ENCODE measurements at places on chromosomes 4 and X. TPM values are rescaled to one million over a fixed set of nuclear protein-coding genes. Genes with fewer than 3 reads are reported as not detected.

- no peak for DNase-seq
Measured at GRCh38 chr4:84837751-84838150, 128.7 kb downstream of the WDFY3 start.

GRCh38 chr4:57073559-57073958, 36.6 kb downstream of the IGFBP7 start:
- DNase-seq: no peak

DNA sequence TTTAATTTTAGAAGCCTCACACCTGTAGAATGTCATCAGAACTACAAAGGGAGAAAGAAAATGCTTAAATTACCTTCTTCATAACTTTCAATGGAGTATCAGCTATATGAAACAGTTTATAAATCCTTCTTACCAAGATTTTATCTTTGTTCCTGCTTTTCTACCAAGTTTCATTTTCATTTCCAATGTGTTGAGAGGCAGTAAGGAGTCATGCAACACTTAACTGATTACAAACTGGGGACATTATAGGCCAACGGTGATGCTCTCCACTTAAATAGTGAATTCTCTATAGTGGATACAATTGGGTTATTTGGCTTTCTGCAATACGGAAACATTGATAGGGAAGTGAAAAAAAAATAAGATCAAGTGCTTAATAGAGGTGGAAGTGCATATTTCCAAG, 145.2 kb upstream of the FTHL17 start:
- DNase-seq: no peak

DNA sequence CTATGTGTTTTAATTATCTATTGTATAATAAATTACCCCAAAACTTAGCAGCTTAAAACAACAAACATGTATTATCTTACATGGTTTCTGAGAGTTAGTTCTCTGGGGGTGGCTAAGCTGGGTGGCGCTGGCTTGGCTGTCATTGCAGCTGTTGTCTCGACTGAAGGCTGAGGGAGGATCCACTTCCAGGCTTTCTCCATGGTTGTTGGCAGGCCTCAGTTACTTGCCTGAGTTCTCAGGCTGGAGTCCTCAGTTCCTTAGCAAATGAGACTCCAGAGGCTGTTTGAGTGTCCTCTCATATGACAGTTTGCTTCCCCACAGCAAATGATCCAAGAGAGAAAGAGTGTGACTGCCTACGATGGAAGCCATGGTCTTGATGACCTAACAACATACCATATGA, 23.5 kb upstream of the GALNT7 start:
- DNase-seq: no peak

DNA sequence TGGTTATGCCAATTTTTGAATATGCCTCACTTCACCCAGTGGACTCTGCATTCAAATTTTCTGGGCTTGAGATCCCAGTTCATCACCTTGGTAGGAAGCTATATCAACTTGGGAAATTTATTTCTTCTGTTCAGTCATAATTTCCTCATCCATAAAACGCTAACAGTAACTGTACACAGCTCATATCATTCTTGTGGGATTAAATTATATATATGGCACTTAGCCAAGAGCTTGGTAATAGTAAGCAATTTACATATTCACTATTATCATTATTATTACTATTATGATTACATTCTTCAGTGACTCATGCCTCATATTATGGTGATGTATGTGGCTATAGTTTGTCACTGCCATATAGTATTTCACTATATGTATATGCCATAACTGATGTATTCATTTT, 177.6 kb downstream of the CPE start:
- DNase-seq: no peak

DNA sequence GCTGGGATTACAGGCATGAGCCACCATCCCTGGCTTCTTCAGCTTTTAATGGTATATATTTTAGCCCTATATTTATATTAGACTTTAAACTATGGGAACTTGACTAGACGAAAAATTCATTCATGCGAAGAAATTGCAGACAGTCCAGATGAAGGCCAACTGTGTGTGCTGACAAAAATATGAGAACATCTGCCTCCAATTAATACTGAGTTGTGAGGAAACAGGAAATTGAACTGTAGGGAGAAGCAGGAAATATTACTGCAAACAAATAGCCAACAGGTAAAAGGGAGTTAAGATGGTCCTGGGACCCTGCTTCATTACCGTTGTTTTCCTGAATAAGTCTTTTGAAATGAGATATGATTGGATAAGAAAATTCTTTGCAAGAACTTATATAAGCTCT, 26.3 kb downstream of the MGARP start:
- DNase-seq: no peak

DNA sequence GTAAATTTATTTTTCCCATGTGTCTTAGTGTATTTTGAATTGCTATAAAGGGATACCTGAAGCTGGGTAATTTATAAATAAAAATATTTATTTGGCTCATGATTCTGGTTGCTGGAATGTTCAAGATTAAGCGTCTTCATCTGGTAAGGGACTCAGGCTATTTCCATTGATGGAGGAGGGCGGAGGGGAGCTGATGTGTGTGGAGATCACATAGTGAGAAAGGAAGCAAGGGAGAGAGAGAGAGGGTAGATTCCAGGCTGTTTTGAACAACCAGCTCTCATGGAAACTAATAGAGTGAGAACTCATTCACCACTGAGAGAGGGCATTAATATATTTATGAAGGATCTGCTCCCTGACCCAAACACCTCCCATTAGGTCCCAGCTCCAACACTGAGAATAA, 39.6 kb upstream of the ADGRL3 start:
- DNase-seq: no peak

GRCh38 chrX:700936-701335, 70.3 kb downstream of the SHOX start:
- DNase-seq: no peak

- no peak for DNase-seq
Measured at GRCh38 chr4:184487503-184487902, 13.2 kb upstream of the IRF2 start.

DNA sequence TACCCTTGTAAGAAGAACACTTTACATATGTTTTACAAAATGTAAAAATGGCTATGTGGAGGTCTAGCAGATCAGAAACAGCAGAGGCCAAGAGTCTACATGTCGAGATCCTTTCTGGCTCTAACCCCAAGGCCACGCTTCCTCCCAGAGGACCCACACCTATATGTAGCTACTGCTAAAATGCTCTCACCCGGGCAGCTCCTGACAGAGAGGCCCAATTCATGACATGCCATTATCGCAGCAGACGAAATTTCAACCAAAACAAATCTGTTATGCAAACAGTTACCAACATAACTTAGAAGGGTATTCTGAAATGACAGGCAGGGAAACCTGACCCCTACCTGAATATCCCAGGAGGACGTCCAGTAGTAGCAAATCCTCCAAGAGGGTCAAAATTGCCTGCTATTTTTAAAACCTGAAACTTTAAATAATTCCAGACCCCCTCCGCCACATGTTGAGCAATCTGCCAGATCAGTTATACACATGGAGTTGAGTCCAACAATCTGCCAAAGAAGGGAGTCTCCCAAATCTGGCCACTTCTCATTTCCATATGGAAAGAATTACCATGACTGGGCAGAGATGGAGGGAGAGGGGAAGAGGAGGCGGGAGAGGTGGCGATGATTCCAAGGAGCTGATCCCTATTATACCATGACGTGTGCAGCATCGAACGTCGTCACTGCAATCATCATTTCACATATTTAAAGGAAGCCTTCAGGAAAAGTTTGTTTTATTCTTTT, 192.9 kb upstream of the TBL1X start:
- no peak for DNase-seq

DNA sequence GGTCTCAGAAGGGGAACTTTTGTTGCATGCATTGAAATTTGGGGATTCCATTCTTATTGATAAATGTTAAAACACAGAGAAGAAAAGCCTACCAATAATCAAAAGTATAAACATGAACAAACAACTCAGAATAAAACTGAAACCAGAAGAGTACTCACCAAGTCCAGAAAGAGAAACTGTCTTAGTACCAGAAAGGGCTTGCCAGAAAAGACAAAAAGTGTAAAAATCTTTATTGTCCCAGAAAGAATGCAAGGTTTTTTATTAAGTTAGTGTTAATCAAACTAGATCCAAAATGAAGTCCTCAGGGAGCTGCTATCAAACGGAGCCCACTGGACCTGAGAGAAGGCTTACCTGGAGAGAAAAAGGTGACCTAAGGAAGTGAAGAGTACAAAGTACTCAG, 897.5 kb downstream of the PCDH7 start:
- DNase-seq: no peak

DNA sequence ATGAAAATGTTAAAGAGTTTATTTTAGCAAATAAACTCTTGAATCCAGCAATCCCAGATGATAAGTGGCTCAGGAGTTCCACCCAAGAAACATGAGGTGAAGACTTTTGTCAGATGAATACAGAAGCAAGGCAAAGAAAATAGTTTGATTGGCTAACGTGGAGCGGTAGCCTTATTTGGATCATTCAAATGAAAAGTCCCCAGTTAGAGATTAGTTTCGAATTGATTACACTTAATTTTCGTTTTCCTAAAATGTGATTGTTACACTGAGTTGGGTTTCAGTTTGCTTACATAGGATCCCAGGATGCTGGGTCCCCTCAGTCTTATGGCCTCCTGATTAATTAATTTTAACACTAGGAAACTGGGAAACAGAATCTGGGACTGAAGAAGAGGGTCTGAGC, 76.4 kb upstream of the RPA4 start:
- no peak for DNase-seq

- no peak for DNase-seq
Measured at GRCh38 chr4:48258845-48259397, 10.7 kb downstream of the TEC start.

GRCh38 chr4:149951152-149951900, 126.9 kb upstream of the DCLK2 start:
- no peak for DNase-seq

GRCh38 chrX:45379236-45379635, 178.6 kb upstream of the DIPK2B start:
- DNase-seq: no peak

DNA sequence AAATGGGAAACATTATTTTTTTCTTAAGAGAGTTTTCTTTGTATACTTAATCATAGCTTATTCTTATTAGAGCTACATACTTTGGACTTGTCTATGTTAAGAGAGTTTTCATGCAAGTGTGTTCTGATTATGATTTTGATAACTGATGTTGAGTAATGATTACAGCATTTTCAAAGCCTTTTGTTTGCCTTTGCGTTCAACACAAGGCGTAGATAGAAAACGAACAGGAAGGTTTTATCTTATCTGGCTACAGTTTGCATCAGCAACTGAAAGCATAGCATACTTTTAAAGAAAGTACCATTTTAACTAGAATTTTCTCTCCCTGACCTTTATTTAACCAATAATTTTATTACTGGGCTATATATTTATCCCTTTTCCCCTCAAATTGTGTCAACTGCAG, 51.6 kb upstream of the PDLIM5 start:
- no peak for DNase-seq

- DNase-seq: no peak
Measured at GRCh38 chrX:3435057-3435456, 88.6 kb upstream of the MXRA5 start.

DNA sequence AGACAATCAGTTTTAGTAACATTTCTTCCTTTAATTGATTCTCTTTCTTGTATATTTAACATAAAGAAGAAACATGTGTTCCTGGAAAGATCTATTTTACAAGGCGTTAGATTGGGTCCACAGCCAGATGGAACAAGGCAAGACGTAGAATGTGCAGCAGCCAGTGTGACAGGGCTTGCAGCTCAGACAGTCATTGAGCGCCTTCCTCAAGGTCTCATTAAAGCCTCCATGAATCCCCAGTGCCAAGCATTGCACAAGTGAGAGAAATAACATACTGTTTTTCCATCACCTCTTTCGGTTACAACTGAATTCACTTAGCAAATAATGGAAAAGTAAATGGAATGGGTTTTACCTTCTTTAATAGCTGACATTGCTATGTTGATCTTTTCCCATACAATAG, 292.5 kb downstream of the USP46 start:
- no peak for DNase-seq

- DNase-seq: no peak
Measured at GRCh38 chrX:124113621-124114600, 152.4 kb downstream of the STAG2 start.

DNA sequence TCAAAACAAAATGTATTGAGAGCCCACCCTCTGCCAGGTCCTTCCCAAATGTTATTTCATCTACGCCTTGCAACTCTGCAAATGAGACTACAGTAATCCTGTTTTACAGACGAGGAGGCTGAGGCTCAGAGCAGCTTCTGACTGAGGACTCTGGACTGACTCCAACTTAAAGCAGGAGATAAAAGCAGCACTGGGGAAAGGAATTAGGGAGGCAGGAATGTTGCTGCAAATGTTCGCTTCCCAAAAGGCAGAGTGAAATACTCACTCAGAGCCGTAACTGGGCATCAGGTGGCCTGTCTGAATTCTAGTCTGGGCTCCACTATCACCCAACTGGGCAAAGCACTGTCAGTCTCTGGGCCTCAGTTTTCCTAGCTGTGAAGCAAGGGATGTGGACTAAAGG, 94.7 kb upstream of the SRD5A3 start:
- no peak for DNase-seq

- DNase-seq: no peak
Measured at GRCh38 chr4:186737427-186737826, 13.8 kb upstream of the FAT1 start.

- DNase-seq: no peak
Measured at GRCh38 chr4:88599298-88599697, 7.0 kb downstream of the HERC3 start.

DNA sequence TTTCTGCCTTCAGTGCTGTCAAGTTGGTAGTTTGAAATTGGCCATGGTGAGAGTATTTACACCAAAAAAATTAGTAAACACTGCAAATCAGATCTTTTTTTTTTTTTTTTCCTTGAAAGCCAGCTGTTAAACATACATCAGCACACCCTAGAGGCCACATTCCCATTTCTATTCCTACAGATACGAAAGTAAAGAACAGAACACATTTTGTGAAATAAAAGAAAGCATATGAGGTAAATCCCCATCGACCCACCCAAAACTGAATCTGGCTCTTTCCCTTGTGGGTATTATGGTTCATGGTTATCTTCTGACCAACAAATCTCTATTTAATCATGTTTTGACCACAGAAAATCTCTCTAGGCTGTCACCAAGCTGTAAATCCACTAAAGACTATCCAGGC, 41.8 kb upstream of the AP1AR start:
- no peak for DNase-seq

Gene GPRIN3
- 16.0 TPM for total RNA-seq

Gene NAA11
- not detected for total RNA-seq

Gene PASD1
- not detected for total RNA-seq

Gene CLGN
- 7.6 TPM for total RNA-seq

Gene LDB2
- 11.0 TPM for total RNA-seq

Gene SCML2
- total RNA-seq: not detected

Gene ERCC6L
- total RNA-seq: 2.6 TPM

Gene SLC2A9
- total RNA-seq: 35.3 TPM

Gene GYPB
- total RNA-seq: not detected

Gene TMEM271
- total RNA-seq: not detected

Gene MAMLD1
- 1.2 TPM for total RNA-seq

Gene PLA2G12A
- 9.4 TPM for total RNA-seq

Gene PITX2
- total RNA-seq: not detected

Data from stomach (tissue), 19 donors.